ENCODE measurements at places on chromosomes 5 and 9.

GRCh38 chr9:127589955-127590370 lies 22.1 kb upstream of the STXBP1 start:
- DNase-seq = peak; percentile 91

GRCh38 chr5:112014783-112015395 lies 257.9 kb upstream of the NREP start:
- no peak for DNase-seq

DNA sequence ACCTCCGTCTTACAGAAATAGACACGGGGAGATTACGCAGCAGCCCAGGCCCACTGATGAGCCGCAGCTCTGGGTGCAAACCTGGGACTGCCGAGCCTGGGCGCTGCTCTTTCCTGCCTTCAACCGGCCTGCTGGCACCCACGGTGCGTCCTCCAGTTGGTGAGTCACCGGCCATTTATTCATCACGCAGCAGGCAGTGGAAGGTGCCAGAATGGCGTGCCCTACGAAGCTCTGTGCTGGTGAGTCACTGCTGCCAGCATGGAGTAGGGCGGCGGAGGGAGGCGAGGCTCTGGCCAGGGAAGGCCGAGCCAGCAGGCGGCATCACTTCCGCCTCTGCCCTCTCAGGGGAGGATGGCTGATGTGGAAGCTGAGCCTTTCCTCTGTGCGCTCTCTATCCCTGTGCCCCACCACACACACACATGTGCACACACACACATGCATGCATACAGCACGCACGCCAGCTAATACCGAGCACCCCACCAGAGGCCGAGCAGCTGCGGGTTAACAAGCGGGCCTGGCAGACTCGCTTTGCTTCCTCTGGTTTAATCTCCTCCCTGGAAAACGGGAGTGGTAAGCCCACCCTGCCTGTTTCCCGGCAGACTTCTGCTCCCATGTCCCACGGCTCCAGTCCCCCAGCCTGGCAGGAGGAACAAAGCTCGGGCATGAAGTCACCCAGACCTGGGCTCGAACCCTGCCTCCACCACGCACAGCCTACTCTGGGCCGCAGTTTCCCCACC lies 39.2 kb downstream of the OLFM1 start:
- DNase-seq = peak; percentile 83

DNA sequence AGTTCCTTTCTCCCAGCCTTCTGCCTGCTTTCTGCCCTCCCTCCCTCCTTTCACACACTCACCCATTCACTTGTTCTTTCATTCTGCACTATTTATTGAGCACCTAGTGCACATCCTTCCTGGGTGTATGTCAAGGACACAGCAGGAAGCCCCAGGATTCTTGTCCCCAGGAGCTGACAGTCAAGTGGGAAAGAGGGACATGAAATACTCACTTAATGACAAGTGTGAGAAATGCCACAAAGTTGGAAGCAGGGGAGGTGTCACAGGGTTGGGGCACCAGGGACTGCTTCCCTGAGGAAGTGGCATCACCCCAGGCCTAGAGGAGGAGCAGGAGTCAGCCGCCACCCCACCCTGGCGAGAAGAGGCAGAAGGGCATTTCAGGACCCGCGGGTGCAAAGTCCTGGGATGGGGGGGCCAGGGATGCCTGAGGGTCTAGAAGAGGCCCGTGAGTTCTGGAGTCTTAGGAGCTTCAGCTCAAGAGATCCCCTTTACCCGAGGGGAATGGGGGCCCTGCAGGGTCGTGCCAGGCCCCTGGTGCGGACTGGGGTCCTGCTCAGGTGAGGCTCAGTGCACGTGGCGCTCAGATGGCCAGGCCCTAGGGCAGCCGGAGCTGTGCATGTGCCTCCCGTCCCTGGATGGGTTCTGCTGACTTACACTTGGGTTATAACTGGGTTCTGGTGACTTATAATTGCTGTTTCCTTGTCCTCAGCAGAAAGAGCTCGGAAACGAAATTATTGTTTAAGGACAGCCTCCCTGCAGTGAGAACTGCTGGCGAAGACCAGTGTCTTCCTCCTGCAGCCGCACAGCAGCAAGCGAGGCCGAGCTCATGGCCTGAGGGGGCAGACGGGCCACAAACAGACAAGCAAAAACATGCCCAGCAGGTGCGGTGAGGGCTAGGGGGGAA lies 16.9 kb upstream of the LAMC3 start:
- no peak for DNase-seq

DNA sequence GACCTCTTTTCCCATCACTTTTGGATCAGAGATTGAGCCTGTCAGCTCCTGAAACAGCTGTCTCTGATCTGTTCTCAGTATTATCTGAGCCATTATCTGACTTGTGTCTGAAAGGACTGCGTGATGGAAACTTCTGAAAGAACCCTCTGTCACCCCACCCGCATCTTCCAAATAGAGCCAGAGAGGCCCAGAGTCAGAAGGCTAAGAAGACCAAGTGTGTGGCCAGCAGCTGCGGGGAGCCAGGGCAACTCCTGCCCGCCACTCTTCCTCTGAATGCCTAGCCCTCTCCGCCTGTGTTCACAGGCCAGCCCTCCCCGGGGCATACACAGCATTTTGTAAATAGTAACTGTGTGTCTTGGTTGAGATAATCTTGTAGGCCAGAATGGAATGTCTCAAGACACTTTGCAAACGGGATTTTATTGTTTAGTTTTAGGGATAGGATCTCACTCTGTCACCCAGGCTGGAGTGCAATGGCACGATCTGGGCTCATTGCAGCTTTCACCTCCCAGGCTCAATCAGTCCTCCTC lies 92.7 kb downstream of the AOPEP start:
- DNase-seq = no peak

DNA sequence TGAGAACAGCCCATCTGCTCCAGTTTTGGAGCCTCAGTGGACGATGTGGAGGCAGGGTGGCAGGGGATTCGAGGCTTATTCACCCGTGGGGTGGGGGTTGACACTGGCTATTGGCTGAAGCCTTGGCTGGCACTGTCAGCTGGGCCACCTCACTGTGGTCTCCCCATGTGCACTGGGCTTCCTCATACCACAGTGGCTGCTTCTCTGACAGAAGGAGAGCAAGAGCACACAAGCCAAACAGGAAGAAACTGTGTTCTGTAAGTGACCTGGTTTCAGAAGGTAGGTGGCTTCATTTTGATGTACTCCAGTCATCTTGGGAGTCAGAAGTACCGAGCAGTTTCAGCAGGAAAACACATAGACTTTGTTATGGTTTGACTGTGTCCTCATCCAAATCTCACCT lies 24.7 kb upstream of the CTNND2 start:
- peak; percentile 9 for DNase-seq

GRCh38 chr5:127732963-127733362 lies 29.8 kb downstream of the CCDC192 start:
- no peak for DNase-seq

DNA sequence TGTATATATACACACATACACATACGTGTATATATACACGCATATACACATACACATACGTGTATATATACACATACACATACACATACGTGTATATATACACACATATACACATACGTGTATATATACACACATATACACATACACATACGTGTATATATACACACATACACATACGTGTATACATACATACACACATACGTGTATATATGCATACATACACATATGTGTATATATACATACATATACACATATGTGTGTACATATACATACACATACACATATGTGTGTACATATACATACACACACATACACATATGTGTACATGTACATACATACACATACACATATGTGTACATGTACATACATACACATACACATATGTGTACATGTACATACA lies 82.6 kb downstream of the SYK start:
- no peak for DNase-seq

GRCh38 chr9:89576404-89576839 lies 28.4 kb upstream of the GADD45G start:
- DNase-seq = peak; percentile 50

DNA sequence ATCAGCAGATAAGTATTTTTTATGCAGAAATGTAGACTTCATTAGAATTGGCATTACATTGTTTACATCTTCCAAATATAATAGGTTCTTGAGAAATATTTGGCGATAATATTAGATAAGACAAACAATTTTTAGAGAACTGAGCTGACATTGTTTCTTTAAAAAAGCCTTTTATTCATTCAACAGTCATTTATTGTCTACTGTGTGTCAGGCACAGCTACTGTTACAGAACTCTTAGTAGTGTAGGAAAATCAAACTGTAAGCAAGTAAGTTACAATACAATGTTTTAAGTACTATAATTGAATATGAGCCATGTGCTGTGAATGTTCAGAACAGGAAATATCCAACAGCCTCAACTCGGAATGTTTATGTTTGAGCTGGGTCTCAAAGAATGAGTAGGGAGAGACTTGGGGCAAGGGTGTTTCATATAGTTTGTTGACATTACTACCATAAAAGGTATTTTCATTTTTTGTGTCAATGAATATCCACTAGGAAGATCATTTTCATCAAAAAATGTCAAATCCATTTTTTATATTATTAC lies 114.0 kb downstream of the CDC42SE2 start:
- no peak for DNase-seq

DNA sequence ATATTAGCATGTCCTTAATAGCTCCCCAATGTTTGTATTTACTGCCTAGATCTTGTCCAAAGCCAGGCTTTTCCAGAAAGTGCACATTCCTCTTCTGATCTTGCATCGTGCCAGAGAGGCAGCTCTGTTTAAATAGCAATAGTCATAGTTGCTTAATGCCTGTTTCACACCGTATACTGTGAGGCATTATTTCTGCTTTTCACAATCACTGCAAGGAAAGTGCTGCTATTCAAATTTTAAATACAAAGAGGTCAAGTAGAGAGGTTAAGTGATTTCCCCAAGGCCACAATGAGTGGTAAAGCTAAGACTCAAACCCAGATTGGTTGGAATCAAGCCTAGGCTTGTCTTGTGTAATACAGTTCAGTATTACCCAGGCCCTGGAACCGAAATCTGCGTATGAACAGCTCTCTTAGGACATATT lies 153.6 kb downstream of the SNX18 start:
- no peak for DNase-seq

GRCh38 chr9:16445141-16445920 lies 425.1 kb downstream of the BNC2 start:
- no peak for DNase-seq

Measured in G401 (cell line).